Anterior cingulate cortex (tissue), 58 donors: ENCODE measurements at places on chromosomes 5 and 9.

DNA sequence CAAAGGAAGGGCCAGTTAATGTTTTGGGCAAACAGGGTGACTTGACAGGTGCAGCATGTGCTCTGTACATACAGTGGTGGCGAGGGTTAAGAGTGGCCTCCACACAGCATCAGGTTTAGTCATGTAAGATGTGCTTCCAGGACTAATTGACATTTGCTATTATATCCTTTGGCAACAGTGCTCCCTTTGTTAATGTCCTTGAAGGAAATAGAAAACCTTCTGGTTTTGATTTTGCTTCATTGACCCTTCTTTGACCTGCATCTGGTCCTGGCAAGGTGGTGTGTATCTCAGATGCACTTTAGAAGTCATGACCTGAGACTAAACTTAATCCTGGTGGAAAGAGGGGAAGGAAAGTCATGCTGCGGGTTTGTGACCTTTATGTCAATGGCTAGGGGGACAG is 440.0 kb downstream of the ENC1 start:
- DNase-seq: no peak

GRCh38 chr5:1745796-1746370 is 53.8 kb downstream of the MRPL36 start:
- DNase-seq: no peak

GRCh38 chr9:127815512-127816361 is 13.1 kb downstream of the FPGS start:
- no peak for DNase-seq

GRCh38 chr5:87307796-87308423 is 40.2 kb downstream of the RASA1 start:
- DNase-seq: no peak

GRCh38 chr9:114034196-114034595 is 43.9 kb downstream of the AMBP start:
- no peak for DNase-seq
